ENCODE measurements at places on chromosomes 16 and 17.

GRCh38 chr16:72132726-72133125 lies 39.1 kb downstream of the DHX38 start:
- DNase-seq = no peak

GRCh38 chr17:38601539-38602351 lies 4.0 kb downstream of the SRCIN1 start:
- peak; percentile 89 for DNase-seq

DNA sequence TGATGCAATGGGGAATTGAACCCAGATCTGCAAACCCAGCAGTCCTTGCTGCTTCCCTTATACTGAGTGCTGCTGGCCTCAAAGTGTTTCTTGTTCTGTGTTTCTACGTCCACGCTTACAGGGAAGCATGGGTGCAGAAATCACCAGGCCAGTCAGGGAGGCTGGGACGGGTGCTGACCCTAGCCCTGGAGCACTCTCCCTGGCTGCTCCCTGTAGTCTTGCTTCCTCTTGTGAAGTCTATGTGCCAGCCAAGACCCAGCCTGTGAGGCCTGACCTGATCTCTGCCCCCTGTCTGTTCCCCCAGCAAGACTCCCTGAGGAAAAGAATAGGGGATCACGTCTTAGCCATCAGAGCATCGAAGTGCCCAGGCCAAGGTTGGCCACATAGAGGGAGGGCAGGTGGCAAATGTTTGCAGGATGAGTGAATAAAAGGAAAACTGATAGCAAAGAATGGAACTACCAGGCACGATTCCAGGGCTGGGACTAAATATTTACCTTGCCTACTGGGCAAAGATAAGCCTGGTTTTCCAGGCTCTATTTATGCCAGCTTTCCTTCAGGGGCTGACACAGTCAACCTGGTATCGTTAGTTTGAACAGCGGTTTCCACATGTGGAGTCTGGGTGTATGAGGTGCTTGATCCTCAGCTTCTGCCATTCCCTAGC lies 41.2 kb upstream of the RHOT1 start:
- DNase-seq = no peak

DNA sequence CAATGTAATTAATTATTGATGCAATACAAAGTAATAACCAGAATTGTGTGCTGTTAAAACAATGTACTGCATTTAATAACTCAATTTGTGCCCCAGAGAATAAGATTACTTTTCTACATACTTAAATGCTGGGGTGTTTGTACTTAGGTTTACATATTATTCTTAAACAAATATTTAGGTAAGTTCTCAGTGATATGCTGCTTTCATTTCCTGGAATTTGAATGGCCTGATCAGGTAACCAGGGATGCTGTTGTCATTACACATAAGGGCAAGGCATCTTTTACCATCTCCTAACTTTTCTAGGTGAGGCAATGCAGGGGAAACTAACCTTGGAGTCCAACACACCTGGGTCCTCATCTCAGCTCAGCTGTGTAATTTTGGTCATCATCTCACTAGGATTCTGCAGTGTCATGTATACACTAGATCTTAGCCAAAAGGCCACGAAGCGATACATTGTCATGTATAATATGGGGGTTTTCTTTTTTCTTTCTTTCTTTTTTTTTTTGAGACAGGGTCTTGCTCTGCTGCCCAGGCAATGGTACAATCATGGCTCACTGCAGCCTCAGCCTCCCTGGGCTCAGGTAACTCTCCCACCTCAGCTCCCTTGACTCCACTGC lies 45.2 kb downstream of the MYO1D start:
- DNase-seq = no peak

DNA sequence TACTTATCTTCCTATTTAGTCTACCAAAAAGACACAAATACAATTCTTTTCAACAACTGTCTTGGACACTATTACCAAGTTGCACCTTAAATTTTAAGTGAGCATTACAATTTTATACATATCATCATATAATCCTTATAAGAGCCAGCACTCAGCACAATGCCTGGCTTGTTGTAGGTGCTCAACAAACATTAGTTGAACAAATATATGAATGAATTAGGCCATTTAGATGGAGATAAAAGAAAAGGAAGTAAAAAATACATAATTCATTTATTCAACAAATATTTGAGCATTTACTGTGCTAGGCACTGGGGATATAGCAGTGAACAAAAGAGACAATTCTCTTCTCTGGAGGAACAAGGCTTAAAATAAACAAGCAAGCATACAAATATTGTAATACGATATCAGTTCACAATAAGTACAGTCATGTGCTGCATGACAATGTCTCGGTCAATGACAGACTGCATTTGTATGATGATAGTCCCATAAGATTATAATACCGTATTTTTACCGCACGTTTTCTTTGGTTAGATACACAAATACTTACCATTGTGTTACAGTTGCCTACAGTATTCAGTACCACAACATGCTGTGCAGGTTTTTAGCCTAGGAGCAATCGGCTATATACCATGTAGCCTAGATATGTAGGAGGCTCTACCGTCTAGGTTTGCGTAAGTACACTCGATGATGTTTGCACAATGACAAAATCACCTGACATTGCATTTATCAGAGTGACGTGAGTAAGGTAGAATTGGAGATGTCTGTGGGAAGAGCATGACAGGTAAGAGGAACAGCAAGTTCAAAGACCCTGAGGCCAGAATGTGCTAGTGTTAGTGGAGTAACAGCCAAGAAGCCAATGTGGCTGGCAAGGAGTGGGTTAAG lies 86.4 kb upstream of the HS3ST2 start:
- no peak for DNase-seq

GRCh38 chr17:15658296-15658695 lies 25.8 kb downstream of the TRIM16 start:
- no peak for DNase-seq

DNA sequence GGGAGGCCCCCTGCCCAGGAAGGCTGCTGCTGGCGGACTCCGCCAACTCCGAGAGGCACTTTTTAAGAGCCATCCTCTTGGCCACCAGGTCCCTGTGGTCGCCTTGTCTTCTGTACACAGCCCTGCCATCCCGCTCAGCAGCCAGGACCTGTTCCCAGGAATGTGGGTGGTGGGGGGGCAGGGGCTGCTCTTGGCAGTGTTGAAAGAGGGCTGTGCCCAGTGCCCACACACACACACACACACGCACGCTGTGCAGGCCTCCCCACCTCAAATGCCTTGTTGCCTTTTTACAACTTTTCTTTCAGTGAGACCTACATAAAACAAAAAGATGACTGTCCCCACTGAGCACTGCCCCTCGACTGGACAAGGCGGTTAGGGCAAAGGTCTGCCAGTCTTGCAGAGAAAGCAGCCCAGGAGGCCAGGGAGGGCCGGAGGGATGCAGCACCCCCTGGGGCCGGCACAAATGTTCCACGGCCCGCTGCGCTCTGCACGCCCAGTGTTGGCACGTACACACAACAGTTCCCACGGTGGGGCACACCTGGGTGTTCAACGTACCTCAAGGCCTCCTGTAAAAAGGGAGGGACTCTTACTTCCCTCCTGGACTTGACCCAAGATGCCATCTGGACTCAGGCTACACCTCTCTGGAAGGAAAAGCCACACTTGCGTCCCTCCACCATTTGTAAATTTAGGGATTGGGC lies 18.5 kb upstream of the PITPNA start:
- DNase-seq = no peak

GRCh38 chr17:79438058-79438457 lies 172.8 kb downstream of the RBFOX3 start:
- peak; percentile 23 for DNase-seq

DNA sequence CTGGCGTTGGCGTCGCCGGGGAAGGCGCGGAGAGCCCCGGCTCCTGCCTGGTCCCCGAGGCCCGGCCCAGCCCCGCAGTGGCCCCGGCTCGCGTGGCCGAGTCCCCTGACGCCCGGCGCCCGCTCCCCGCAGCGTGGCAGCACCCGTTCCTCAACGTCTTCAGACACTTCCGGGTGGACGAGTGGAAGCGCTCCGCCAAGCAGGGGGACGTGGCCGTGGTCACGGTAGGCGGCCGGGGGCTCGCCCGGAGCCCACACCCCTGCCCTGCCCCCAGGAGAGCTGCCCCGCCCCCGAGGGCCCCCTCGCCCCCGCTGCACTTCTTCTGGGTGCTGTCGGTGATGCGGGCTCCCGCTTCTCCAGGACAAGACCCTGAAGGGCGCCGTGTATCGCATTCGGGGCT lies 466 bp downstream of the WDR90 start:
- no peak for DNase-seq

- peak; percentile 2 for DNase-seq
Observed at GRCh38 chr16:25914357-25914962, 222.7 kb downstream of the HS3ST4 start.

Data from GM23338 (cell line).